Posterior vena cava (tissue), 2 donors: ENCODE measurements at places on chromosomes 7 and 10. TPM values are rescaled to one million over a fixed set of nuclear protein-coding genes. Genes with fewer than 3 reads are reported as not detected.

The HOXA2 gene
- total RNA-seq = 2.0 TPM

The SPDYE16 gene
- 0.28 TPM for total RNA-seq

The SPDYE2 gene
- total RNA-seq = not detected

The PON2 gene
- total RNA-seq = 49.8 TPM

The CDK14 gene
- total RNA-seq = 53.8 TPM

The EPDR1 gene
- total RNA-seq = 31.3 TPM

The NRAP gene
- 0.09 TPM for total RNA-seq

The CARD11 gene
- 1.9 TPM for total RNA-seq

The PDLIM1 gene
- 133 TPM for total RNA-seq

The COL28A1 gene
- total RNA-seq = 1.0 TPM

The PLEKHA8 gene
- 13.0 TPM for total RNA-seq

The SERPINE1 gene
- total RNA-seq = 77.3 TPM

The PPP2R2D gene
- total RNA-seq = 23.5 TPM

The DEPP1 gene
- 58.8 TPM for total RNA-seq

The HMX2 gene
- total RNA-seq = not detected

The SLC26A3 gene
- total RNA-seq = not detected
